DMS79 (cell line): ENCODE measurements at places on chromosomes 4 and X.

DNA sequence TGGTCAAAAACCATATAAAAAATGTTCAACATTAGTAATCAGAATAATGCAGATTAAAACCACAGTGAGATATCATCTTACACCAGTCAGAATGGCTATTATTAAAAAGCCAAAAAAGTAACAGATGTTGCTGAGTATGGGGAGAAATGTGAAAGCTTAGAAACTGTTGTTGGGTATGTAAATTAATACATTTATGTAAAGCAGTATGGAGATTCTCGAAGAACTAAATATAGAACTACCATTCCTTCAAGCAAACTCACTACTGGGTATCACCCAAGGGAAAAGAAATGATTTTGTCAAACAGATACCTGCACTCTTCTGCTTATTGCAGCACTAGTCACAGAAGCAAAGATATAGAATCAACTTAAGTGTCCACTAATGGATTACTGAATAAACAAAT is 576.4 kb upstream of the EPHA5 start:
- DNase-seq: no peak

DNA sequence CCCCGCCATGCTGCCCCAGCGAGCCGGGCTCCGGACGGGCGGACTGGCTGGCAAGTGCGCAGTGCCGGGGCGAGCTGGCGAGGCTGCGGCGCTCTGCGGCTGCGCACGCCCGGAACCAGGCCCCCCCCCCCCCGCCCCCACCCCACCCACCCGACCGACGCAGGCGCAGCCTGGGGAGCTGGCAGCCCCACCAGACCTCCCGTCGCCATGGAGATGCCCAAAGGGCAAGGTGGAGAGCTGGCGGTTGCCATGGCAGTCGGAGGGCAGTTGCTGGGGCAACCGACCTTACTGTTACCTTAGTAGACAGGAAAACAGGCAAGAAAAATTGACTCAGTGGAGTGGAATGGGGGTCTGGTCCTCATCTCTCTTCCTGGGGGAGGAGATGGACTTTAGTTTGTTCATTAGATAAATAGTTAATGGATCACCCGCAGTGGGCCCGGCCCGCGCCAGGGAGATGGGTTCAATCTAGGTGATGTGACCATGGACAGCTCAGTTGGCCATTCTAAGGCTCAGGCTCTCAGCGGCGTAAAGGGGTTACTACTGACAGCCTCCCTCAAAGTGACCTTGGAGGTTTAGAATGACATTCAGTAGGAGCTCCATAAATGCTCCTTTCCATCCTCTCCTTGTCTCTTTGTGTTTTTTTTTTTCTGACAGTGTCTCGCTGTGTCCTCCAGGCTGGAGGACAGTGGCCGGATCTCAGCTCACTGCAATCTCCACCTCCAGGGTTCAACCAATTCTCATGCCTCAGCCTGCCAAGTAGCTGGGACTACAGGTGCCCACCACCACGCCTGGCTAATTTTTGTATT is at the start of gene PCSK1N:
Gene PCSK1N, minus strand, starts transcription at position 87 of the 806 bp plus-strand sequence. Its CDS starts 78 bp downstream, at position 9.
- DNase-seq: peak; percentile 65

DNA sequence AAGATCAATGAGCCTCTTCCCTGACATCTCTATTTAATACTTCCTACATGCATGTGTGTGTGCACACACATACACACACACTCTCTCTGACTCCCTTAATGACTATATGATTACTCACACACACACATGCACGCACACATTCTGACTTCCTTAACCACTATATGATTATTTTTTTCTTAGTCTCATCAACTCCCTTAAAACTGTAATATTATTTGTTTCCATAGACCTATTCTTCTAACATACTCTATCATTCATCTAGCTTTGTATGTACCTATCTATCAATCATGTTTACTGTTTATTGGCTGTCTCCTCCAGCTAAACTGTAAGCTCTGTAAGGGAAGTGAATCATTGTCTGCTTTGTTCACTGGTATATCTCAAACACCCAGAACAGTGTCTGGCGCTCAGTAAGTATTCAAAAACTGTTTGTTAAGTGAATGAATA is 236.6 kb downstream of the RASL11B start:
- DNase-seq: no peak

DNA sequence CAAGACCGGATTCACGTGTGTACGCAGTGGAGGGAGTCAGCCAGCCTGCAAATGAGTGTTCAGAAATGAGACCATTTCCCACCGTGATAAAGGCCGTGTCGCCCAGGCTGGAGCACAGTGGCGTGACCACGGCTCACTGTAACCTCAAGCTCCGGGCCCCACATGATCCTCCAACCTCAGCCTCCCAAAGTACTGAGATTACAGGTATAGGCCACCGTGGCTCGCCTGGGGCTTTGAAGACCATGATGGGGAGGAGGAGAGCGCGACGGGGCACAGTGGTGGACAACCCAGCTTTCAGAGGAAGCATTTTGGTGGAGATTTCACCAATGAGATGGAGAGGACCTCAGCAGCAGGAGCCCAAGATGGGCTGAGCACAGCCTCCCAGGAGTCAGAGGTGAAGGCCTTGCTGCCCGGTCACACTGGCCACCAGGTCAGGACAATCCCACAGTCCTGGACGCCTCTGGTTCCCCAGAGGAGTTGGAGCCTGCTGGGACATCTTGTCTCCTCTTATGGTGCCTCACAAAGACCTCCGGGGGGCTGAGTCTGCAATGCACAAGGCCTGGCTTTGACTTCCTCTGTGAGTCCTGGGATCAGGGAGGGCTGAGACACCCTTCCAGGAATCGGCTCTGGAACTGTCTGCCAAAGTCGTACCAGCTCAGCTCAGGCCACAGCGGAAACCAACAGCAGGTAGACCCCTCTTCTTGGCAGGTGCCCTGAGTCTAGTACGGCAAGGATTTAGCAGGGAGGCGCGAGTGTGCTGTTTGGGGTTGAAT is 22.4 kb upstream of the MXD4 start:
- no peak for DNase-seq

DNA sequence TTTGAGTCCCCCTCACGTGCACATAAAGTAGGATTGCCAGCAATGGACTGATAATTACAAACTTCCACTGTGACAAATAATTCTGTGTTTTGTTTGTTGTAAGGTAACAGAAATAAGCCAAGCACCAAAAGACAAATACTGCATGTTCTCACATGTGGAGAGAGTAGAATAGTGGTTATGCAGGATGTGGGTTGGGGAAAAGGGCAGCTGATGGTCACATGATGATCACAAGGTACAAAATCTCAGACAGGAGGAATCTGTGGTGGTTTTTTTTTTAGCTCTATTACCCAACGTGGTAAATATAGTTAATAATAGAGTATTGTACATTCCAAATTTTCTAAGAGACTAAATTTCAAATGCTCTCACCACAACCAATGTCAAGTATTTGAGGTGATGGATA is 182.3 kb downstream of the BANK1 start:
- no peak for DNase-seq

DNA sequence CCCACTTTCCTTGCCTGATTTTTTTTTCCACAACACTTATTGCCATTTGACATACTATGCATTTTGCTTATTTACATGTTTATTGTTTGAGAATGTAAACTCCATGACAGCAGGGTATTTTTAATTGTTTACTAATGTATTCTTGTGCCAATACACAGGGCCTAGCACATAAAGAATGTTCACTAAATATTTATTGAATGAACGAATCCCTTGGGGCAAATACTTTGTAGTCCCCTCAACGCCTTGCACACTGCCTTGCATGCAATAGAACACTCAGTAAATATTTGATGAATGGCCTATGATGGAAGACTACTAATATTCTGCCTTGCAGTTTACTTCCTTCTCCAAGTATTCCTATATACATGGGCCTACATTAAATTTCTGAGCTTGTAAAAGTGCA is 1.4 kb upstream of the PRPS1 start:
- DNase-seq: no peak

DNA sequence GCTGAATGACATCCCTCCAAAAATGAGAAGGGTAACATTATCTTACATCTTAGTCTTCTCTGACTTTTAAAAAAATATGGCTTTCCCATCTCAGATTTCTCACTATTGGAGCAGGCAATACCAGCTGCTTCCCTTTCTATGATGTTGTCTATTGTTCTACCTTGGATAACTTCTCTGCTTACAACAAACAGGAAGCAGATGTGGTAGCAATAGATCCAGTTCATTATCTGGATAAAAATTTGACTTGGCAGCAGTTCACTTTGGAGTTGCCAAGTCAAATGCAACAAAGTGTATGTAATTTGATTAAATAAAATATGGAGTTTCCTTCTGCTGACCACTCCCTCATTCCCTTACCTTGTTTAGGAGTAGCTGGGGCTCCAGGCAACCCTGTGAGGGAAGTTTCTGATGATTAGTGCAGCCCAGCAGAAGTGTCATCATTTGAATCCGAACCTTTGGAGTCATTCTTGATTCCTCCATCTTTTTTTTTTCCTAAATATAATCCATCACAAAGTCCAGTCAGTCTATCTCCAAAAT is 72.0 kb upstream of the GPRIN3 start:
- no peak for DNase-seq

DNA sequence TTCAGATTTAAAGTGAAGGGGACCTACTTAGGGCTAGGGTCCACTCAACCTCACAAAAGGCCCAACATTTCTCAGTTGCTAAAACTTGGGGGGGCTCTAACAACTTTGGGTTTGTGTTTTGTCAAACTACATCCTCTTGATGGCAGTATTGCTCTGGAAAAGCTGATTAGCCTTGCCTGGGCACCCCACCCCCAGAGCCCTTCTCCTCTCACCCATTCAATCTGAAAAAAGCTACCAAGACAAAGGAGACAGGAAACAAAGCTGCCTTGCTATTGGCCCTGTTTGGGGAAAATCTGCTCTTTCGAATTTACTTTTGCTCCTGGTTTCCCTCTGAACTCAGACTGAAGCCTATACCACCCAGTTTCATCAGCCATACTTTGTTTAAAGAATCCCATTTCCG is 195.2 kb upstream of the STK26 start:
- DNase-seq: no peak

GRCh38 chr4:182684796-182685195 is 232.4 kb downstream of the DCTD start:
- no peak for DNase-seq

DNA sequence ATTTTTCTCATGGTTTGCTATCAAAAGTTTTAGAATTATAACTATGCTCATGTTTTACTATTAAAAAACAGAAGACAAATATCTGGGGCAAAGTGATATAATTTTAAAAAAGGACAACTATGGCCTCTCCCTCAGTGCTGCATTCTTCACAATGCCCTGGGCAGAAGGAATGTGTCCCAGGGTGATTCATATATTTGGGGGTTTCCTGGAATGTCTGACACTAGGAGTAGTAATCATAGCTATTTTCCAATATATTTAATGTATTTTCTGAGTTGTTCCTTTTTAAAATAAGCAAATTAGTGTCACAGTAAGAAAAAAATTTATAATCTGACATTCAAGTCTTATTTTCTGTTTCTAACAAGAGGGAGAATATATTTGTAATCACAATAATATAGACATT is 281.7 kb downstream of the UNC5C start:
- no peak for DNase-seq

- DNase-seq: no peak
These were observed 28.3 kb downstream of the ARHGAP10 start for GRCh38 chr4:147760176-147760575.

- no peak for DNase-seq
These were observed 39.4 kb downstream of the ATP1B4 start for GRCh38 chrX:120401301-120401700.

DNA sequence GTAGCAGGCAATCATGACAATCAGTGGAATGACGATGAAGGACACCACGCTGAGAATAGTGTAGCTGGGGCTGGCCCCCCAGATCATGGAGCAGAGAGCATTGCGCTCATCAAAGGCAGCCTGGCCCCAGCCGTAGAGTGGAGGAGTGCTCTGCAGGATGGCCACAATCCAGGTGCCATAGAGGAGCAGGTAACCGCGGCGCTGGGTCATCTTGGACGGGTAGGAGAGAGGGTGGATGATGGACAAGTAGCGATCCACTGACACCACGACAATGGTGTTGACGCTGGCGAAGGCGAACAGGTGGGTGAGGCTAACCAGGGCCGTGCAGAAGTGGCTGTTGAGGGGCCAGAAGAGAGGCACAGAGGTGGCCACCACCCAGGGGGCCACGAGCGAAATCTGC is 2.8 kb downstream of the GPR101 start:
- DNase-seq: no peak

GRCh38 chr4:26024079-26024478 is 110.1 kb downstream of the SMIM20 start:
- DNase-seq: no peak

GRCh38 chr4:164536814-164537213 is 217.1 kb upstream of the SMIM31 start:
- DNase-seq: no peak

DNA sequence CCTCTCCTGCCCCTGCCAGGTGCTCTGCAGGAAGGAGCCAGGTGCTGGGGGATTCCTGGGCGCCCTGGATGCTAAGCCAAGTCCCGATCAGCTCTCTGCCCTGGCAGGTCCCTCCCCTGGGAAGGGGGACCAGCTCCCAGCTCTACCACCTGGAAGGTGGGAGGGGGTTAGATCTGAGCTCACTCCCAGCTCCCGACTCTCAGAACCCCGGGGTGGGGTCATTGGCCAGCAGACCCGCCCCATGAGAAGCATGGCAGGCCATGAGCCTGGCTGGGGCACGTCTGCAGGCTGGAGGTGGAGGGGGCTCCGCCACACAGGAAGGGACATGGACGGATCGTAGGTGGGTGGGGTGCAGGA is 83.4 kb upstream of the NKX1-1 start:
- no peak for DNase-seq
